ENCODE measurements at places on chromosomes 5 and 9. TPM values are rescaled to one million over a fixed set of nuclear protein-coding genes. Genes with fewer than 3 reads are reported as not detected.

DNA sequence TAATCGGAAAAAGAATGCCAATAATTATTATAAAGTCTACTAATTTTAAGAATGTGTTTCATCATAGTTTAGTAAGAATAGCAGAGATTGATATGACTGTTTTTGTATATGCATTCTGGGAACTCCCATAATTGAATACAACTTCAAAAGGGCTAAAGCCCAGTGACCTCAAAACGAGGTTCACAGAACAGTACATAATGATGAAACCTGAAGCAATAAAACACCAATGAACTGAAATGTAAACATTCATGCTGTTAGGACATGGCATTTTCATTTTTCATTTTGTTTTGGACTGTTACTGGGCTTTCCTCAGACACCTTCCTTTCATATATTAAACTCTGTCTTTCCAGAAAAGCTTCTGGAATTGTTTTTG lies 684 bp upstream of the JMY start:
- DNase-seq, result peak; percentile 65

- DNase-seq, result peak; percentile 57
Measured at GRCh38 chr5:140222416-140222815, 47.4 kb downstream of the CYSTM1 start.

GRCh38 chr9:98778711-98779530 lies 17.4 kb downstream of the ANKS6 start:
- peak; percentile 80 for DNase-seq

- DNase-seq, result no peak
Measured at GRCh38 chr9:107266624-107267368, 16.3 kb upstream of the RAD23B start.

GRCh38 chr5:142110988-142111687 lies 2.6 kb downstream of the NDFIP1 start:
- DNase-seq, result no peak

DNA sequence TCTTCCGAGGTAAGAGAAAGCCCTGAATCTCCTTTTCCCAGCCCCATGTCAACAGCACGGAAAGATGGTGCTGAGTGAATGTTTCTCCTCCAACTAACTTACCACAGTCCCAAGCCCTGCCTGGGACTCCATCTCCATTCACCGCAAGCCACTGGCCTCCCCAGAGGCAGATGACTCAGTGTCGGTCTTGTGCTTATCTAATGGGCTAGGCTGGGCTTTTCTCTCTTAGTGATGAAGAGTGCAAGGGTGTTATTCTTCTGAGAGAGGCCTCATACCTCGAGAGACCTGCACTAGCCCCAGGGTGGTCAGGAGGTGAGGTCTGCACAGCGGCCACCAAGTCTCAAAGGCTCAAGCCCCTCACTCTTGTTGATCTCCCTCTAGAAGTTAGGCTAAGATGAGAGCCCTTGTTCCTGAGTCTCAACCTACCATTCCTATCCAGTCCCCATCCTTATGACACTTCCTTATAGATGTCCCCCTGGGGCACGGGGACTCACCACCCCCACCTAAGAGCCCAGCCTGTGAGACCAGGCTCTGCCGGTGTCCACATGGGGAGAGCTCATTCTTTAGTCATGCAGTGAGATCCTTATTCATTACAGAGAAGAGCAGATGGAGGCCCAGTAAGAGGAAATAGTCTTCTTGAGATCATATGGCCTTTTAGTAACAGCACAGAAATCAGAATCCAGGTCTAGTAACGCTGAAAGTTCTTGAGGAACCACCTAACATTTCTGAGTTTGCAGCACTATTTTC lies 127.0 kb downstream of the SAXO1 start:
- no peak for DNase-seq

DNA sequence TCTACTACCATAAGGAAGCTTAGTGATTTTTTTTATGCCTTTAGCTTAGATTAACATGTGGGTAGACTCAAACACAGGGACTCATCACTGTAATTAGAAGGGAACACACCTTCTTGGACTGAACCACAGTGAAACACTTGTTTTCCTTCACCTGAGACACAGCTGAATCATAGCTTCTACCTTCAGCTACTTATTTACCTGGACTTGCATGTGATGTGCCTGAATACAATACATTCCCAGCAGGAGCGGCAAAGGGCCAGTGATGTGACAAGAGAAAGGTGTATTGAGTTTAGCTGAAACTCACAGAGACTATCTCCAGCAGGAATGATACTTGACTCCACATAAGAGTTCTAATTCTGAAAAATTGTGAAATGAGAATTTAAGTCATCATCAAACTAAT lies 37.8 kb downstream of the GRAMD2B start:
- peak; percentile 97 for DNase-seq

- DNase-seq, result peak; percentile 87
Measured at GRCh38 chr5:140207250-140207964, 32.4 kb downstream of the CYSTM1 start.

- no peak for DNase-seq
Measured at GRCh38 chr5:4023753-4024335, 428.2 kb downstream of the IRX1 start.

DNA sequence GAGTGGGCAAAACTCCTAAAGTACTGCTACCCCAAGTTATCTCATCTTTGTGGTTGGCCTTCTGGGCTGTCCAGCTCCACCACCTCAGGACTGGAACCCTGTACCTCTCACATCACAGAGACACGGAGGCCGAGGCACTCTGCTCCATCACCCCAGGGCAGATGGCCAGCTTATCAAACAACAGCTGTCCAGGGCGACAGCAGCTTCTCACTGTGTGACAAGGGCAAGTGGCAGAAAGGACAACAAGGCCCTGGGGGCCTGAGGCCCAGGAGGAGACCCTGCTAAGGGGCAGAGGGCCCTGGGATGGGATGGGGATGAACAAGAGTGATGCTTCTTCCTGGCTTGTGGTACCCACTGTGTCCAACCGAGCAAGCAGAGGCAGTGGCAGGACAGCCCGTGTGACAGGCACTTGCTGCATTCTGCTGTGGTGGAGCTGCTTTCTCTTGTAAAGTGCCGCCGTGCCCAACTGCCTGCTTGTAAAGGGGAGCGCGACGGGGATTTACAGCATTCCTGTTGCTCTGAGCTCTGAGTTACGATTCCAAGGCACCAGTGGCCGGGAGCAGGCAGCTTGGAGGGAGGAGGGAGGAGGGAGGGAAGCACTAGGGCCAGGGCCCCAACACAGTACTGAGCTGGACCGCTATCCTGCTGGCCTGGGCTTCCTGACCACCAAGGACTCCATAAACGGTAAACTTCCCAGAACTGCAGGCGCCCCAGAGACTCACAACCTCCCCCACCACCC lies 71.2 kb downstream of the SHB start:
- DNase-seq, result no peak

DNA sequence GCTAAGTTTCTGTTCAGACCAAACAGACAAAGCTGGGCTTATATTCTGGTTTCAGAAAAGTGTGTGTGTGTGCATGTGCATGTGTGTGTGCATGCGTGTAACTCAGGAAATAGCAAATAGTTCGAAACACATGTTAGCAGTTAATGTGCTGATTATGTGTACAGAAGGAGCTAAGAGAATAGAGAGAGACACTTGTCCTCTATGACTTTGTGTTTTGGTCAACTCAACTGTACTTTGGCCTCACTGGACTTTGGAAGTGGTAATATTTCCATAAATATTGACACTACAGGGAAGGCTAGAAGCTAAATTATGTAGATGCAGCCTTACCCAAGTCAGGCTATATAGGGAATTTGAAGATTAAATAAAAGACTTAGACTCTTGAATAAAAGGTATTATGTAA lies 155.5 kb downstream of the RAB3C start:
- no peak for DNase-seq

DNA sequence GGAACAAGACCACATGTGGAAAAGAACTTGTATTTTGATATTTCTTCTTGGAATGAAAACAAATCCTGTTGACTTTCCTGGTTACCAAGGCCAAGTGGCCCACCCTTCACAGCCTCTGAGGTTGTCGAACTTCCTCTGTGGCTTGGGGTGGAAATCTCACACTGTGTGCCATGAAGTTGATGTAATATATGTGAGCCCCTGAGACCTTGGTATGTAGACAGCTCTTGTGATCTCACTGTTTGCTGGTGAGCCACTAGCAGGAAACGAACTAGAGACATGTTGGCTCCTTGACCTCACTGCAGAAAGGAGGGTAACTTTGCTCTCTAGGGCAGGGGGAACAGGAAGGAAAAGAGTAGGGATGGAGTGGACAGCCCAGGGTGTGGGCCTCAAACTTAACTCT lies 159.4 kb downstream of the ARHGAP26 start:
- DNase-seq, result no peak

GRCh38 chr5:27290172-27290571 lies 251.8 kb upstream of the CDH9 start:
- DNase-seq, result peak; percentile 13

DNA sequence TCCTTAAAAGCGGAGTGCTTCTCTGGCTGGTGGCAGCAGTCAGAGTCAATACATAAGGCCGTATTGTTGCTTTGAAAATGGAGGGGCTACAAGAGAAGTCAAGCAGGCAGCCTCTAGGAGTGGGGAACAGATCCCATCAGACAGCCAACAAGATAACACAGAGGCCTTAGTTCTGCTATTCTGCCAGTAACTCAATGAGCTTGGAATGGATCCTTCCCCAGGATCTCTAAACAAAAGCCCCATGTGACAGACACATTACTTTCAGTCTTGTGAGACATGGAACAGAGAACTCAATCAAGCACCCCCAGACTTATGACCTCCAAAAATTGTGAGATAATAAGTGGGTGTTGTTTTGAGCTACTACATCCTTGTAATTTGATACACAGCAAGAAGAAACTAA lies 158.6 kb downstream of the RFX3 start:
- DNase-seq, result no peak

- no peak for DNase-seq
Measured at GRCh38 chr9:134592819-134593200, 48.8 kb upstream of the COL5A1 start.

DNA sequence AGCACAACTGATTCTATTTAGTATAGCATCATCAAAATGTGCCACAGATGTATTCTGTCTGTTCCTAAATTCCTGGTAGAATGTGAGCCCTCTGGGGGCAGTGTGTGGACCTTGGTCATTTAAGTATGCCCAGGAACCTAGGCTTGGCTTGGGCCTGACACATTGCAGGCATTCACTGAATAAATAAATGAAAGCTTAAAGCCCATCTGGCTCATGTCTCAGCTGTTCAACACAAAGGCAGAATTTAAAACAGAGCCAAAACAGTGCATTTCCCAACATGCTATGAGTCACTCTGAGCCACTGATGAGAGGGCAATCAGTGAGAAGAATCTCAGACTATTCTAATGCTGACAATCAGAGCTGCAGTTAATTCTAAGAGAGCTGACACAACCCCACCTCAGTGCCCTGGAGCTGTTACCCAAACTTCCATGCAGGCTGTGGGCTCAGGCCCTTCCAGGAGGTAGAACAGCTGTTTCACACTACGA lies 8.1 kb downstream of the FAM193B start:
- DNase-seq, result peak; percentile 98

DNA sequence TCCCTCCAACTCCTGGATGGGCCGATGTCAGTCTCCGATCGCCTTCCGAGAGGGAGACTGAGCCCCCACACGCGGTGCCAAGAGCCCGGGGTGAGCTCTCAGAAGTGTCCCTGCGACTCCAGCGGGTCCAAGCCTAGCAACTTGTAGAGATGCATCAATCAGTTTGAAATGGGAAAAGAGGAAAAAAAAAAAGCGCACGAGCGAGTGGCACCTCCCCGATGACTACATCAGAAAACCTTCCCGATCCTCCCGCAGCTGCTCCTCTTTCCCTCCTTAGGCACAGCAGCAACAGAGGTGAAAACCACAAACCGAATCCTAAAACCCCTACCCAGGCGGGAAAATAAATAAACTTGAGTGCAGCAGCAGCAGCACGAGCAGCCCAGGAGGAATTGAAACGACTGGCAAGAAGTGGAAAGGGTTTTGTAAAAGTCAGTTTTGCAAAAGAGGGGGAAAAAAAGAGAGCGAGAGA lies 1.0 kb upstream of the EFNA5 start:
- DNase-seq, result peak; percentile 81

- DNase-seq, result no peak
Measured at GRCh38 chr5:79959407-79959806, 31.7 kb downstream of the MTX3 start.

DNA sequence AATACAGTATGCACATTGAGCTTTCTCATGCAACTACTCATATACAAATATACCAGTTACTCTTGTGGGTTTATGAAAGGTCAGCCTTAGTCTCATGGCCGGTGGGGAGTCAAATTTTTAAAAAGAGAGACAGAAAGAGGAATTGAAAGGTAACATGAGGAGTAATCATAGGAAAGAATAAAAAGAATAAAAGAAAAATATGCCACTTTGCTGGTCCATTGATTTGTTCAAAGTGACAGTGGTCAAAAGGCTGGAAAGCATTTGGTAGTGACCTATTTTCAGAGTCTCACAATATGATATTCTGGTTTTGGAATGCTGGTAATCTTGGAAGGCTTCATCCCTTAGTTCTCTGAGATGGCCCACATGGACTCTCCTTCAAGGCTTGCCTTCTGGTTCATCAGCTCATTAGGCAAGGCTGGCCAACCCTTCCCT lies 67.0 kb downstream of the ZNF366 start:
- no peak for DNase-seq

DNA sequence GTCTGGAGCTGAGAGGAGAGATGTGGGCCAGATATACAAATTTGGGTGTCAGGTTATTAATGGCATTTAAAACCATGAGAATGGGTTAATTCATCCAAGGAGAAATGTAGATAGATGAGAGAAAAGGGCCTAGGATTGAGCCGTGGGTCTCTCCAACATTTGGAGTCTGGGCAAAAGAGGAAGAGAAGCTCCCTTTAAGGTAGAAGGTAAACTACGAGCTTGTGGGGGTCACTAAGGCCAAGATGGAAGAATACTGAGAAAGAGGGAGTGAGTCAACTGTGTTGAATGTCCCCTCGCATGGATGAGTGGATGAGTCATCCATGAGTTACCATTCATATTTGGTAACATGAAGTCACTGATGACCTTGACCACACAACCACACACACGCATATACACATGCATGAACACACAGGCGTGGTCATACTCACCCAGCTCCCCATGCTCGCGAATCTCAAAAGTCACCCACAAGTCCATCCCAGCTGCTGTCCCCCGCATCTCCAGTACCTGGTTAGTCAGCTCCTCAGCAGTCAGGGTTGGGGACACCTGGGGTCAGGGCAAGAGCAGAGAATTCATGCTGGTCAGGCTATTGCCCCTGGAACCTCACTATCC lies 6.8 kb upstream of the FCHSD1 start:
- peak; percentile 91 for DNase-seq

- DNase-seq, result peak; percentile 4
Measured at GRCh38 chr5:50962934-50963872, 296.8 kb downstream of the PARP8 start.

Gene FAM169A
- total RNA-seq, result 6.9 TPM

Gene ACOT12
- total RNA-seq, result 0.10 TPM

Gene TARS1
- total RNA-seq, result 257 TPM

Gene SPINK6
- not detected for total RNA-seq

Gene MTRR
- 38.7 TPM for total RNA-seq

Gene LOX
- 38.7 TPM for total RNA-seq

Gene MEF2C
- total RNA-seq, result 1.8 TPM

Gene EIF4E1B
- total RNA-seq, result not detected

Gene GZMA
- total RNA-seq, result not detected

Gene C9
- total RNA-seq, result 0.20 TPM

Gene FUT7
- total RNA-seq, result not detected

Gene OR1N1
- total RNA-seq, result not detected

Gene GLDC
- total RNA-seq, result 129 TPM

Gene ENHO
- total RNA-seq, result not detected

Measured in renal cortical epithelial cell (primary cell).